CD4-positive, alpha-beta T cell treated with Interleukin-12 subunit alpha and Interleukin-12 subunit beta, for 1 hour (primary cell): ENCODE measurements at places on chromosomes 12 and 14.
A peak's percentile ranks its signal among the peaks of the same experiment; 100 is the strongest.

DNA sequence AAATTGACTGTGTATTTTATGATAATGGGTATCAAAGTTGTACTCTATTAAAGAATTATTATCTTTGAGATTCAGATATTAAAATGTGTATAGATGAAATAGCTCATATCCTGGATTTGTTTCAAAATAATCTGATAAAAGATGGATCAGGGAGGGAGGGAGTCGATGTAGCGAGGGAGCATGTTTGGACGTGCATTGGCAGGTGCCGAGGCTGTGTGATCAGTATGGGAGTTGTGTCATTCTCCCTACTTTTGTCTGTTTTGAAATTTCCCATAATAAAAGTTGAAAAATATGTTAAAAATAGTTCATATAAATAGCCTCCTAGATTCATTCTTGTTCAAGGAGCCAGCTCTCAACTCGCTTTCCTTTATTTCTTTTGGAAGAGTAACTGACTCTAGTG is 171.6 kb upstream of the HIF1A start:
- no peak for DNase-seq

DNA sequence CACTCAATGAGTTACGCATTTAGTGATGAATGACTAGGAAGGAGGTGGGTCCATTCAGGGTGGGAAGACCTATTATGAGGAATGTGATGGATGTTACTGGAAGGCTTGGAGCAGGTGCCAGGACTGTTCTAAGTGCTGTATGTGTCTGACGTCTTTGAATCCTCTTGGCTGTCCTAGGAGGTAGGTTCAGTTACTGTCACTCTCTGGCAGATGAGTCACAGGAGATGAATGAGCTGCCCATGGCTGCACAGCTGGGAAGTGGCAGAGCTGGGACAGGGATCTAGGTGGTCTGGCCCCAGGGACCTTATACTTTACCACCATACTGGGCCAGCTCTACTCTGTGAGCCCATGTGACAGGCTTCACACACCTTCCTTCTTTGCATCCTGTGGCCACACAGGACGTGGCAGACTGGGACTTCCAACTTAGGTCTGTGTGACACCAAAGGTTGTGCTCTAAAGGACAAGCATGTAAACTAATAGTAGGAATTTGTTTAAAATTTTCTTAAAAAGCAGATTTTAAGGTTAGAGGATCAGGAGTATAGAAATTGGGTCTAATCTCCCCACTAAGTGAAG is 24.0 kb downstream of the TCTN1 start:
- no peak for DNase-seq

- DNase-seq, result no peak
Measured at GRCh38 chr12:20798554-20798953, 12.0 kb upstream of the SLCO1B3 start.

- DNase-seq, result no peak
Measured at GRCh38 chr12:104294927-104295668, 8.4 kb upstream of the EID3 start.

DNA sequence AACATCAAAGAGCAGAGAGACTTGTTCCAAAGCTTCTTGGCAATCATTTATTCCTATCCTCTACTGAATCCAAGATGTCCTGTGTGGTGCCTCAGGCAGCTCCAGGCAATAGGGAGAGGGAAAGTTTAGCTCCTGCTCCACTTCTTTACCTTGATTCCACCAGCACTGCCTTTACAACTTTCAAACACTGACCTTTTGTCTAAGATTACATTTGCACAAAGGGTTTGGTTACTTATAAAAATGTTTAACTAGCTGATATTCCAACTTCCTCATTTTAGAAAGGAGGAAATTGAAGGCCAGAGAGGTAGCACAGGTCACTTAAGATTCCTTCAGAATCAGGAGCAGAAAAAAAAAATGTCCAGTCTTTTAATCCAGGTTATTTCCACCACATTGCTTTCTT is 192.7 kb downstream of the BTG1 start:
- DNase-seq, result no peak

GRCh38 chr14:24334431-24335291 is at the start of gene ADCY4:
ADCY4 (minus strand) TSS chr14:24335071; CDS start chr14:24334652, 419 bp downstream.
- DNase-seq, result no peak

GRCh38 chr12:26205941-26206340 is 10.6 kb downstream of the SSPN start:
- DNase-seq, result no peak

DNA sequence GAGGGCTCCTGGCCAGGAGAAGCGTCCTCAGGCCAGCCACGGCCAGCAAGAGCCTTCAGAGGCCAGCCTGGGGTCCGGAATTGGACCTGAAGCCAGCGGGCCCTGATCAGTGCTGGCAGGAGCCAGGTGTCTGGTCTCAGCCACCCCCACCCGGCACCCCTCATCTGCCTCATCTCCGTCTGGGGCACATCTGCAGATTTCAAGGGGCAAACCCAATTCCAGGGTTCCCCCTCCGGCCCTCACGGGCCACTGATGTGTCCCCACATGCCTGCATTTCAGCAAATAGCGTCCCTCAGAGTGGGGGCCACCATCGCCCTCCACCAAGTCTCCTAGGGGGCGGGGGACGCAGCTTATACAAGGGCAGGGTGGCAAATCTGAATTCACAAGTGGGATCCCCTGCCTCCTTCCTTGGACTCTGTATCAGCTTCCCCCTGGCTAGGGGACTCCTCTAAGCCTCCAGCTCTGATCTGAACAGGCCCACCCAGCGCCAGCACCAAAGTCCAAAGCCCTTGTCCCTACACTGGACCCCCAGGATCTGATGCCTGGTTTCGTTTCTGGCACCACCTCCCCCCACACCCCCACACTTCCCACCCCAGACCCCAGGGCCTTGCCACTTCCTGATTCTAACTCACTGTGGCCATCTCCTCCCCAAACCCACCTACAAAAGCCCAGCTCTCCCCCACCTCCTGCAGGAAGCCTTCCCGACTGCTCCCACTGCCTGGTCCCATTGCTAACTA is 10.1 kb downstream of the TMEM179 start:
- DNase-seq, result no peak

GRCh38 chr14:26841326-26841725 is 243.5 kb upstream of the NOVA1 start:
- DNase-seq, result no peak

GRCh38 chr12:68609998-68610369 is 715 bp upstream of the RAP1B start:
- peak; percentile 39 for DNase-seq

DNA sequence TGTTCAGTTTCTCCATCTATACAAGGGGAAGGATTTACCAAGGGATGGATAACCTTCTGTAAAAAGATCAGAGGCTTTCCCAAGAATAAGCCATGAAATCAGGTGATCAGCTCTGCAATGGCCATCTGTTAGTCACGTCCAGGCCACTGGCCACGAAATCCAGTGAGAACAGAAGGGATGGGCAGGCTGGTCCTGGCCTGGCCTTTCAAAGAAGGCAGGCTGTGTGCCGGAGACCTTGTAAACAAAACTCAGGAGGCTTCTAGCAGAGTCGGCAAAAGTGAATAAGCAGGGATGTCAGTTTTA is 68.5 kb downstream of the RNF34 start:
- DNase-seq, result no peak

GRCh38 chr12:106767954-106768822 is 6.3 kb upstream of the RIC8B start:
- DNase-seq, result no peak

- DNase-seq, result no peak
Measured at GRCh38 chr14:68112442-68112841, 292.9 kb downstream of the RAD51B start.

DNA sequence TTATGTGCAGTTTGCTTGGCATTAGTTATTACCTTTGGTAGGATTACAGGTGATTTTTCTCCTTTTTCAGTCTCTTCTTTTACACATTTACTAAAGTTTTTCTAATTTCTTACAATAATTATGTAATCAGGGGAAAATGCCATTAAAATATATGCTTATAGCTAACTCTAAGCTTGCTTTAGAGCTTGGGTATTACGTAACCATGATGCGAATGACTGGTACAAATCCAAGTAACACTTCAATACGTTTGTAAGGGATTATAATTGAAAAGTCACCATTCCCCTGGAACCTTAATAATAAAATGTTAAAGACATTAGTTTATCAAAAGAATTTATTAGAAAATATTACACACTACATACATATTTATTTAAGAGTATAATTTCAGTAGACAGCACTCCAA is 71.6 kb downstream of the SCAF11 start:
- no peak for DNase-seq

DNA sequence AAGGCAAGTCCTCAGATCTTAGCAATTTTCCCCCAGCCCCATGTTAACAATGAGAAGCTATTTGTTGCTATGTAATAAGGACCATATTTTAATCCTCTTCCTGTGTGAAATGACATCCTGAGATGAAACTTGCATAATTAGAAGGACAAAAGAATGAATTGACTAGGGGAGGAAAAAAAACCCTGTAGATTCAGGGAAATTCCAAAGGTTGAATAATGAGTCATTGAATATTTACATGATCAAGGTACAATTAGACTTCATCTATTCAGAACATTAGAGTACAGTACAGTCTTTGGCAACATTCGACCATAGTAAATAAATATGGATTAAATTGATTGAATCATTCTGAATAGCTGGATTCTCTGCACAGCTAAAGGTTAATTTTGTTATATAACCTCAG is 9.4 kb downstream of the MYBPC1 start:
- DNase-seq, result no peak

- no peak for DNase-seq
Measured at GRCh38 chr14:99440278-99440677, 40.4 kb downstream of the SETD3 start.

- DNase-seq, result no peak
Measured at GRCh38 chr12:95238150-95238549, 20.5 kb downstream of the VEZT start.

DNA sequence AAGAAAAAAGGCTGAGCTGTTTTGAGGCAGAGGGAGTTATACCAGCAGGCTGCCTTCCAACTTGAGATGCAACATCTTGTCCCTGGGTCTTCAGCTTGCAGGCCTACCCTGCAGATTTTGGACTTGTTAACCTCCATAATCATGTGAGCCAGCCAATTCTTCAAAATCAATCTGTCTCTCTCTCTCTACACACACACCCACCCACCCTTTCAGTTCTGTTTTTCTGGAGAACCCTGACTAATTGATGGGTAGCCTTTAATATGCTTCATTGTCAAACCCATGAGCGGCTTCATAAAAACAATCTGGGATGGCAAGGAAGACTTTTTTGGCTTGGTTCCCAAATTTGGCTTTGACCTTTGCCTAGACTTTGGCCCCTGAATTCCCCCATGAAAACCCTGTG is 113.9 kb downstream of the TMX1 start:
- no peak for DNase-seq

GRCh38 chr14:104304451-104305351 is 166.3 kb downstream of the KIF26A start:
- no peak for DNase-seq

DNA sequence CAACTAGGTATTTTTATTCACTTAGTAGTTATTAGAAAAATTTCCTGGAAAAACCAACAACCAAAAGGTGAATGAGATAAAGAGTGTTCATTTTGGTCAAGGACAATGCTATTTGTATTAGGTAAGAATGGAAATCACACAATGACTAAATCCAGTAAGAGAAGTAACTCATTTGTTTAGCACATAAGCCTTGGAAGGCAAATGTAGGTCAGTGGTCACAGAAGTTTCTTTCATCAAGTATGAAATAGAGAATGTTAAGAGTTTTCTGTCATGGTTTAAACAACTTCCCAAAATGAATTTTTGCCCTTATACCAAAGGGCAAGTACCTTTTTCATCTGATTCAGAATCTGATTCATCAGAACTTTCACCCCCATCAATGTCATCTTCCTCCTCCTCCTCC is 101.7 kb downstream of the KIF21A start:
- no peak for DNase-seq

DNA sequence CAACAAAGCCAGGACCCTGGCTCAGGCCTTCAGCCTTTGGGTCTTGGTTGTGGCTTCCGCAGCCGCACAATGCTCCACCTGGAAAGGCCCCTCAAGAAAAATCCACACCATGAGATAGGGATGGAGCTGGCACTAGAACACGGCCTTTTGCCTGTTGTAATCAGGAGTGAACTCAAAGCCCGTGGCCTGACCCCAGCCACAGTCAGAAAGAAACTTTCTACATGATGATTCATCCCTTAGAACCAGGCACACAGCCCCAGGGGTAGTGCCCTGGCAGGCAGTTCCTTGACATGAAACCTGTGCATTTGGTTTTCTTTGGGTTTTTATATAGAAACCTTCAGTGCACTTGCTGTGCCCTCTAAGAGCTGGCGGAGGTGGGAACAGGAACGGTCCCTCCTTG is 5.1 kb downstream of the CLMN start:
- no peak for DNase-seq

GRCh38 chr12:117789195-117789912 is 179.4 kb downstream of the KSR2 start:
- no peak for DNase-seq

GRCh38 chr12:104462931-104463339 is 6.2 kb downstream of the CHST11 start:
- DNase-seq, result peak; percentile 78

DNA sequence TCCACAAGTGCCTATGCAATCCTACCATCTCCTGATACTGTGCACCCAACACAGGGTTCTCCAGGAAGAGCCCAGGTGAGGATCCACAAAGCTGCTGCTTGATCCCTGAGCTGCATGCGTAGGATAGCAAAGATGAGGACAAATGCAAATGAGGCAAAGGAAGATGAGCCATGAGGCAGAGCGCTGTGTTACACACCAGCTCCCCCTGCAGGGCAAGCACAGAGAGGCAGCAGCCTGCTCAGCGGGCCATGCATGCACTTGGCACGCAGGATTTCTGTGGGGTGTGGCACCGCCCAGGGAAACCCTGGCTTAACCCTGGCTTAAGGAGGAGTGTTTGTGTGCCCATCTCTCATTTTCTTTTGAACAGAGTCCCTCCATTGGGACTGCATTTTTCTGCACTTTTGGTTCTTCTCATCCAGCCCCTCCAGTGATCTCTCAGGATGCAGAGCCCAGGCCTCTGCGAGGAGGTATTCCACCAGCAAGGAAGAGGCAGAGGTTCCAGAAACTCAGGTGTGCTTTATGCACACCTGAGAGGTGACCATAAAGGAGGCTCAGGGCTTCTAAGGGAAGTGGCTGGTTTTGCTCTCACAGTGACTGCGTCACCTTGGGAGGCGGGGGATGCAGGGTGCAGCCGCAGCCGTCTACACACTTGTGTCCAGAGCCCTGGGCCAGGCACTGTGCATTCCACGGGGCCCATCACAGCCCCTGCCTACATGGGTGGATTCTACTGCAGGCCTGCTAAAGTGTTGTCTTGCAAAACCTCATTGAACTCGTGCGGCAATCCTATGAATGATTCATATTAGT is 973.3 kb upstream of the TMEM132C start:
- DNase-seq, result peak; percentile 36

DNA sequence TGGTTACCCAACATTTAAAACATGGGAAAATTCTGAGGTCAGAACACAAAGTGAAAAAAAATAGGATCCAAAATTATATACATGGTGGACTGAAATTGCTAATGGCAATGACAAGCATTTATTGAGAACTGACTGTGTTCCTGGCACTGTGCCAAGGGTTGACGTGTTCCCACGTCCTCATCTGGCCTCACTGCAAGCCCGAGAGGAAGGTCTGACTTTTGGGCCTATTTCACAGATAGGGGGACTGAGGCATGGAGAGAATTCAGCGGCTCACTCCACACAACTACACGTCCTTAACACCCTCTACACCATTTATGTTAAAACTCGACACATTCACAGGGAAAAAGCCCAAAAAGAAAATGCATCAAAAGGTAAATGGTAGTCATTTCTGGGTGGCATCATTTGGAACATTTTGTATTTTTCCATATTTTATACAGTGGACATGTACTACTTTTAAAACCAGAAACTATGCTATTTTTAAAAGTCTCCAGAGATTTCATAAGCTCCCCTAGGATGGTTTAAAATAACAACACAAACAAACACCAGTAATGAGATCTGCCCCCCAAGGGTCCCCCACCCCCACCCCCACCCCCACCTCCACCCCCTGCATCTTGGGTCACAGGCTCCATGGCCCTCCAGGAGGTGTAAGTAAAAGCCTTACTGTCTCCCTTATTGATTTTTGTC is 27.7 kb downstream of the CLMN start:
- DNase-seq, result no peak
